ENCODE measurements at places on chromosomes 1 and 21. TPM values are rescaled to one million over a fixed set of nuclear protein-coding genes. Genes with fewer than 3 reads are reported as not detected.

GRCh38 chr21:33030633-33031032 lies 4.9 kb downstream of the OLIG2 start:
- no peak for DNase-seq

- DNase-seq, result no peak
These were observed 12.5 kb downstream of the NVL start for GRCh38 chr1:224317383-224318045.

GRCh38 chr1:151009206-151009587 lies 948 bp downstream of the PRUNE1 start:
- DNase-seq, result peak; percentile 58

Gene ADGRL4
- 139 TPM for total RNA-seq

- DNase-seq, result no peak
These were observed 120.9 kb downstream of the GLUL start for GRCh38 chr1:182270731-182271130.

Gene KRTAP7-1
- total RNA-seq, result not detected

- peak; percentile 82 for DNase-seq
These were observed 38.4 kb upstream of the RBM34 start for GRCh38 chr1:235199441-235199840.

Gene LAX1
- 0.74 TPM for total RNA-seq

GRCh38 chr1:97128426-97128825 lies 406.8 kb downstream of the PTBP2 start:
- no peak for DNase-seq
